ENCODE measurements at places on chromosomes 5 and 9.

- no peak for DNase-seq
These were observed 149.6 kb downstream of the GAPVD1 start for GRCh38 chr9:125411171-125411756.

GRCh38 chr5:39223565-39224156 is 4.3 kb upstream of the FYB1 start:
- no peak for DNase-seq

- no peak for DNase-seq
These were observed 24.9 kb upstream of the CEP120 start for GRCh38 chr5:123448017-123448617.

DNA sequence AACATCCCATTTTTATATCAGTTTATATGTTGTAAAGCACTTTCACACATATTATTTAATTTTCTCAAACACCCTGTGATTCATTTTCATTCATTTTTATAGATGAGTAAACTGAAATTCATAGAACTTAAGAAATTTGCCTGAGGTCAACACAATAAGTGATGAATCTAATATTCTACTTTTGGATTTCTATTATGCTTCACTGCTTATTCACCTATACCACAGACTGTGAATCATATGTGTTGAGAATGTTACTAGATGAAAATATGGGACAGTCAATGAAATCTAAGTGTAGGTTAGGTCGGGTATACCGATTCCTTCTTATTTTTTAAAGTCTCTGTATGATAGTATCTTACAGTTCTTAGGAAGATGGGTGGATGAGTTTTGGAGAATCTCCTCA is 24.8 kb downstream of the CDC37L1 start:
- DNase-seq: peak; percentile 70

- peak; percentile 39 for DNase-seq
These were observed 22.2 kb upstream of the GLDC start for GRCh38 chr9:6667633-6668280.

DNA sequence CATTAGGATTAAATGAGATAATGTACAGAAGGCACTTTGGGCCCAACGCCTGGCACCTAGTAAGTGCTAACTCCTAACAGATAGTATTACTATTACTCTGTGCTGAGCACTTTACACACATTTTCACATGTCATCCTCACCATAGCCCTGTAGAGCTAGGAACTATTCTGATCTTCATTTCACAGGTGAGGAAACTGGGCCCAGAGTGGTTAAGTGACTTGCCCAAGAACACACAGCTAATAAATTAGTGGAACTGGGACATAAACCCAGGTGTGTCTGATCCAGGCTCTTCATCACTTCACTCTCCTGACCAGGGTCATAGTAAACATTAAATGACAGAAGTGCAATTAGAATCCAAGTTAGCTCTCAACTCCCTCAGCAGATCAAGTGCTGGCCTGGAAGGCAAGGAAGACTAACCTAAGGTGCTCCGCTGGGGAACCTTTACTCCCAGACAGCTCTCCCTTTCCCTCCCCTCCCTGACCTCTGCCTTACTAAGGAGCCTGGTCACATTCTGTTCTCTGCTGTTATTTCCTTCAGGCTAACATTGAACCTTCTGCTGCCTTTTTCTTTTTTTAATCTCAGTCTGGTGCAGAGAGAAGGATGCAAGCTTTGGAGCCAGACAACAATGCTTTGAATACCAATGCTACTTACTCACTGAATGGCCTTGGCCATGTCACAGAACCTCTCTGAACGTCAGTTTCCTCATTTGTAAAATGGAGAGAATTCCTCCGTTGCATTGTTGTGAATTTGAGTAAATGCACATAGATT is 4.1 kb upstream of the ADRA1B start:
- DNase-seq: peak; percentile 25

GRCh38 chr5:34415559-34416198 is 240.4 kb upstream of the RAI14 start:
- no peak for DNase-seq

DNA sequence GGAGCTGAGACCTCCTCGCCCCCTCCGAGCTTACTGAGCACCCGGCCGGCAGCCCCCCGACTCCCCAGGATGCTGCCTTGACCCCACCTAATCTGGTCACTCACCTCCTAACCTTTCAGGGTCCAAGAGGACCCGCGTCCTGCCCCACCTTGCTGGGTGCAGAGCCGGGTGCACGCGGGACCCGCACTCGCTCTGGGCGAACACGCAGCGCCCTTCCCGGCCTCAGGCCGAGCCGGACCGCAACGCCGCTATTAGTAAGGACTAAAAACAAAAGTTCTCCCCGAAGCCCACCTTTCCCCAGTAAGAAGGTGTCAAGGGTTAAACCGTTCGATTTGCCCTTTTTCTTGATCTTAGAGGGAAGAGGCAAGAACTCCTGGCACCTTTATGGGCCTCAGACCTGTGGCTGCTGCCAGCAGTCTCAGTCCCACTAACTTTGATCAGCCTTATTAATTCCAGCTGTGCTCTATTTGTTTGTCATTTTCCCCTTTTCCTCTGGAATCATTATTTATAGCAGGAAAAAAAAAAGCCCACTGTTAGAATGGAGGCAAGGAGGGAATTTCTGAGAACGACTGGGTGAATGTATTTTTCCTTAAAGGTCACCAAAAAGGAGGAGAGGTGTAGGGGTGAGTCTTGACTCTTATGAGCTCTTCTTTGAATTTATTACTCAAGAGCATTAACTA is 10.5 kb downstream of the IRX2 start:
- peak; percentile 29 for DNase-seq

DNA sequence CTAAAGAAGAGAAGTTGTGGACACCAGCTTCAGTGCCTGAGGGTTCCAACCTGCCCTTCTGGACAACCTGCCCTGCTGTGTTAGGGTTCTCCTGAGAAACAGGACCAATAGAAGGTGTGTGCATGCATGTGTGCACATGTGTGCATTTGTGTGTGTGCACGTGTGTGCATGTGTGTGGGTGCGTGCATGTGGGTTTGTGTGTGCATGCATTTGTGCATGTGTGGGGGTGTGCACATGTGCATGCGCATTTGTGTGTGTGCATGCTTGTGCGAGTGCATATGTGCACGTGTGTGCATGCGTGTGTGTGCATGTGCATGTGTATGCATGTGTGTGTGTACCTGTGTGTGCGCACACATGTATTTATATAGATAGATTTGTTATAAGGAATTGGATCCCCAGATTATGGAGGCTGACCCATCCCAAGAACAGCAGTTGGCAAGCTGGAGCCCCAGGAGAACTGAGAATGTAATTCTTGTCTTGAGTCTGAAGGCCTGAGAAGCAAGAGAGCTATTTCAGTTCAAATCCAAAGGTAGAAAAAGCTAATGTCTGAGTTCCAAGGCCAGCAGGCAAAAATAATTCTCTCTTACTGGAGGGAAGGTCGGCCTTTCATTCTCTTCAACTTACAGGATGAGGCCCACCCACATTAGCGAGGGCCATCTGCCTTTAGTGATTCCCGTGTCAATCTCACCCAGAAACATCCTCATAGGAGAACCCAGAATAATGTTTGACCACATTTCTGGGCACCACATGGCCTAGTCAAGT is 62.9 kb upstream of the SYNPO start:
- no peak for DNase-seq

DNA sequence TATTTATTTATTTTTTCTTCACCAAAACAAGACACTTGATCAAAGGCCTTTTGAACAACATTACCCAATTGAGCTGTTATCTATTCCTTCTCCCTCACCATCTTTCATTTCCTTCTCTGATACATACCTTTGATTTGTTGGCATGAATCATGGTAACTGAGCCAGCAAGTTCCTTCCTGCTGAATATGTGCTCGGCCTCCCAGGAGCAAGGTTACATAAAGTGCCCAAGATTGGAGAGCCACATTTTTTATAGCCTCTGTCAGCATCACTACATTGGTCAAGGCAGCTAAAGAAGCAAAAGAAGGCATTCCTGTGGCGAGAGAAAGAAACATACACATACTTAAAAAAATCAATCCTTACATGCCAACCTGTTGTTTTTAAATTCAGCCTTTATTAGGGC is 369.6 kb downstream of the CYLC2 start:
- peak; percentile 97 for DNase-seq

DNA sequence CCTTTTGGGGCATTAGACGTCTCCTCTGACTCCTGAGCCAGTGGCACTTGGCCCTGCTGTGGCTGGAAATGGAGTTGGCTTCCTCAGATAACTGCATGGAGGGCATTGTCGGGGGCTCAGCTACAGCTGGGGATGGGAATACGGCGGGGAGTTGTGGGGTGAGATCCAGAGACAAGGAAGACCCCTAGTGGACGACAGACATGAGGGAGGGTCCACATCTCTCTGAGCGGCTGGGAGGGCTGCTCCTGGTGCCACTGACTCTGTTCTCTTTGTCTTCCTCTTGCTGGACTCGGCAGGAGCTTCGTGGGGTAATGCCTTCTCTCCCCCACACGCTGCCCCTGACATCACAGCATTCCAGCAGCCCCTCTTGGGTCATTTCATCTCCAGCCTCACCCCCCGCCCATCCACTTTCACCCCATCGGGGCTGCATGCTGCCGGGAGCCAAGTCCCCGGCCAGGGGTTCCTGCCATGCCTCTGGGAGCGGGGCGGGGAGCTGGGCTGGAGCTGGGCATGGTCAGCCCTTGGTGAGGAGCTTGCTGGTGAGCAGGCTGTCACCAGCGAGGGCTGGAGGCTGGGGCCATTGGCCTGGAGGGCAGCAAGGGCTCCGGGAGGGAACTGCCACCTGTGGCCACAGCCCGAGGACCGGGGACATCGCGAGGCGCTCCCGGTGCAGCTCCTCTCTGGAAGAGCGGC is 172.3 kb downstream of the CACNA1B start:
- DNase-seq: no peak

GRCh38 chr9:135254176-135255032 is 166.9 kb downstream of the OLFM1 start:
- no peak for DNase-seq

DNA sequence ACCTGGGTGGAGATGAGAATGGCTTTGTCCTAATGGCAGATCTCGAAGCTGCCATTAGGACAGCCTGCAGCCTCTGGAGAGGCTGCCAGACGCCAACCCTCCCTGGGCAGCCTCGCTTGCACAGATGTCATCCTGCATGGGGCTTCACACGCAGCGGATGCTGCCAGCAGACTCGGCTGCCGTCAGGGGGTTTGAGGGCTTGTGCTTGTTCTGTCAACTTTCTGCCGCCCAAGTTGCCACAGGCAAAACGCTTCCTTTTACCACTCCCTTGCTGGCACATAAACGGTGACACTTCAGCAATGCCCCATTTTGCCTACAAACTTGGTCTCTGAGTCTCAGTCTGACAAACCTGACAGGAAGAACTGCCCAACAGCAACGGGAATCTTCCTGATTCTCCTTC is 24.7 kb downstream of the DAP start:
- DNase-seq: no peak

DNA sequence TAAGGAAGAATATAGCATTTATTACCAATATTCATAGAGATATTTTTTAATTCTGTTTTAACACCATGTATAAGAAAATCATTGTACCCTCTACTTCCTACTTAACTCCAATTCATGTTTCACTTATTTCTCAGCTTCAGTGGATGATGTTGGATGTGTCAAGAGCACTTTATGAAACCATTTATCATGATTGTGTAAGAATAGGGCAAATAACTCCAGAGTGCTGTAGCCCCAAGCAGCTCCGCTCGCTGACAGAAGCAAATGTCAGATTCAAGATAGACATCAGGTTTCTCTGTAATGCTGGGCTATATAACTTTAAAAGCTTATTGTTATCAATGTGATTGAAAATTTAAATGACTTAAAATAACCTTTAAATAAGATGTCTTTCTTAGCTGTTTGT is 50.4 kb downstream of the MAST4 start:
- DNase-seq: peak; percentile 12

- no peak for DNase-seq
These were observed 183.0 kb downstream of the GLIS3 start for GRCh38 chr9:4116723-4117460.

DNA sequence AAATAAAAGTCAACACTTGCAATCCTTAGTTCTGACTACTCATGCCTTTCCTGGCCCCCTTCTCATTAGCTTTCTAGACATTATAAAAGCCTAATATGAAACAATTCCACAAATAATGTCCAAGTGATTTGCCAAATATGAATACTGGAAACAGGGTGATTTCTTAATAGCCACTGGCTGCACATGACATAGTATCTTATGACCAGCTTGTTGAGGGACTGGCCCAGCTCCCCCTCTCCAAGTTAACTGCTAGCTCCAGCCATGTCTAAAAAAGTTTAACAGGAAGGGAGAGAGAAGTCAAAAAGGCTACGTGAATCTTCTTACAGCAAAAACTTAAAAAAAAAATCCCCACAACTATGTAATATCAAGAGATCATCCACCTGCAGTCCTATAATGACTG is 1.5 kb downstream of the CERT1 start:
- peak; percentile 36 for DNase-seq

DNA sequence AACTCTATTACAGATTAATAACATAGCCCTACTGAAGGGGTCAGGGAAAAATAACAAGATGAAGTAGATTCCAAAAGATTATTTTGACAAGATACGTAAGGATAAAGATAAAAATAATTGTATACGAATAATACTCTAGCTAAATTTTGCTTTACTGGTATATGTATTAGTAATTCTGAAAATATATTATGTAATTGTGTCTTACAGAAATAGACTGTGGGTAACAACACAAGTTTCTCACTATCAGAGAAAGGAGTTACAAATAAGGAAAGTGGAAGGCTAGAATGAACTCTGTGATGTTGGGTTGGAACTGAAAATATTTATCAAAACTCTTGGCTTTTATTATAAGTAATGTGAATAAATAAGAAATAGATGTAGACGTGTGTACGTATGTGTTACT is 26.6 kb upstream of the TUSC1 start:
- DNase-seq: no peak

DNA sequence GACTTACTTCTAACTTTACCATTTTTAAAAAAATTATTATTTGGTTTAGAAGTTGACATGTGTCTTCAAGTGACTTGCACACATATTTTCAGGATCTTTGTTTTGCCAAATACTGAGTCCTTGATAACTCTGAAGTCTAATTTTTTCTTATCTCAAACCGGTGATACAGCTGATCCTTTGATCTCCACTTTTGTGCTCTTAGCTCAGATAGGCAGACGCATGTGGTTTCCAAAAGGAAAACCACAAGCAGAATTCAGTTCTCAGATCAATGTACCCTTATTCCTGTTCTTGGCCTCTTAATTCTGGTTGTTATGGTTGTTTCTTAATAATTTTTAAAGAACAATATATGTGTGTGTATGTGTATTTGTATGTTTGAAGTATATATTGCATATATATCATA is 238.3 kb upstream of the EDIL3 start:
- no peak for DNase-seq

- peak; percentile 73 for DNase-seq
These were observed 132.0 kb downstream of the MLLT3 start for GRCh38 chr9:20490246-20490834.

- no peak for DNase-seq
These were observed 214.9 kb upstream of the TBCA start for GRCh38 chr5:77991084-77991483.

DNA sequence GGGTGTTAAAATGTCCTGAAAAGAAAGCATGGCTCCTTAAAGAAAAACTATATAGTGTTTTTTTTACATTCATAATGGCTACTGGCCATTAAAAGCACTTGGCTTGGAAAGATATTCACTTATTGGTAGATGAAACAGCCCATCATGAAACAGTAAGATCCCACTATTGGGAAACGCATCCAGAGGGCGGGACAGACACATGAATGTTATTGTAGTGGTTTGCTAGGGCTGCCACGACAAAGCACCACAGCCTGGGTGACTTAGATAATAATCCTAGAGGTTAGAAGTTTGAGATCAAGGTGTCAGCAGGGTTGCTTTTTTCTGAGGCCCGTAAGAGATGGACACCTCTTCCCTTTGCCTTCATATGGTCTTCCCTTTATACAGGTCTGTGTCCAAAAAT is 139.4 kb upstream of the ANKH start:
- no peak for DNase-seq

Measured in epithelial cell of esophagus (primary cell).